Endothelial cell (in vitro differentiated cells): ENCODE measurements at places on chromosomes 2 and 18.

DNA sequence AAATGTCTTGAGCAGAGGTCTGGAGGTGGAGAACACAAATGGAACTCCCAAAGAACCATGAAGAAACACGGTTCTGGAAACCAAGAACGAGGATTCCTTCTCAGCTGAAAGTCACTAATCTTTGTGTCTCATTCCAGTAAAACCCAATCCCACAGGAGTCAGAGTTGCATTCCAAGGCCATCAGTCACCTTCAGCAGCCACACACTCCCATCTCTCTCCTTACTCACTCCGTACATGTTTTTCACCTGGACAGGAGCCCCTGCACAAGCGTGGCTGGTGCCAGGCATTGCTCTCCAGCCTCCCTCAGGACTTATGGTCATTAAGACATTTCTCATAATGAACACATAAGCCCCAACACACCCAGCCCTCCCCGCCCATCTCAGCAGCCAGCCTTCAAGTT, 175.4 kb upstream of the SIX2 start:
- DNase-seq: no peak

DNA sequence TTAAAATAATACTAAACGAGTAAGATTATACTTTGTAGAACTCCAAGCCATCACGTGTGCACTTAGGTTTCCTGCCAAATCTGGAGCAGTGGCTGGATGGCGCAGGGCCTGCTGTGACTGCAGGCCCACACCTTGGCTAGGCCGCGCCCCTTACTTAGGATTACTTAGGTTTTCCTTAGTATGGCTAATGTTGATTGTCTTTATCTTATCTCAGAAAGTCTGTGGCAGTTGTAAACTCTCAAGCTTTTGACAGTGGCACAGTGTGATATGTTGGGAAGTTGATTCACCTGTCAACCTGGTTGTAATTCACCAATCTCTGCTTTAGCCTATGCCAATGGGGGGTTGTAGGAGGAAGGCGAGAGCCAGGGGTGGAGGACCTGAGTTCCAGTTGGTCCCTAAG, 208.4 kb downstream of the ZNF407 start:
- no peak for DNase-seq

DNA sequence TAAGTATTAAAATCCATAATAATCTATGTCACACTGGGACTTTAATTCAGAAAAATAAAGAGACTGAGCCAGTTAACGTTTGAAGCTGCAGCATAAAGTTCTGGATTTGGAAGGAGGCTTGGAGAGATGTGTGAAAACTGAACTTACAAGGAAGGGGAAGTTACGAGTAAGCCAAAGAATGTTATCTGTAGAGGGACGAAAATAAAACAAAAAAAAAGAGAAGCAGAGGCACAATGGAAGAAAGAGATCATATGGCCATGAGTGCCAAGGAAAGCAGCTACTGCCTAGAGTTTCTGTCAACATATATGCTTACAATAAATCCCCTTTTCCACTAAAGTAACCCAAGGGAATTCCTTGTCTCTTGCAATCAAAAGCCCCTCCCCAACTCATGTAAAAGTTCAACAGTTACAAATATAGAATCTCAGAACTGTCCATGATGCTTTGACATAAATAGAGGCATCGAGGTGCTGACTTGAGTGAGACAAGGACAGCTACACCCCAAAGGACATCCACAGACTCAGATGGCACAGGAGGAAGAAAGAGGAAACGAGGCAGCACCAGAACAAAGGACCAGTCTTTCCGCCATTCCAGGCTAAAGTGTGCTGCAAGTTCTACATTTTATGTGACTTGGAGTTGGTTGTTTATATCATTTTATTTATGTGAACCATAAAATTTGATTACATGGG, 16.1 kb upstream of the ARL5A start:
- no peak for DNase-seq

- no peak for DNase-seq
These were observed 42.6 kb upstream of the CDCA7 start for GRCh38 chr2:173311844-173312606.
